KG1 (cell line): ENCODE measurements at places on chromosomes 11 and 22.

DNA sequence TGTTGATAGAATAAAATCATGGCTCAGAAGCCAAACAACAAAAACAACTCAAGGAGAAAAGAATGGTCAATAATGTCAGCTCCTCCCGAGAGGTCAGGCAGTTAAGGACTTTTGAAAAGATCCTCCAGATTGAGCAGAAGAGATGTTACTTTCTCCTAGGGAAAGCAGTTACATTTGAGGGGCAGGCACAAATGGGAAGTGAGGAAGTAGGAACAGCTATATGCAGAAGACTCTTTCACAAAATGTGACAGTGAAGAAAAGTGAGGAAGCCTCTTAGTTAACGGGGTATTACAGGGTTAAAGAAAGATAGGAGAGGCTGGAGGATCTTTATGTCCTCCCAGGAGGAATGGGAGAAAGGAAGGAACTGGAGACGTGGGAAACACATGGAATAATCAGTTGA, 3.4 kb downstream of the DCHS1 start:
- DNase-seq = no peak

- DNase-seq = peak; percentile 69
Measured at GRCh38 chr11:122853971-122854446, 15.7 kb downstream of the CRTAM start.

GRCh38 chr11:109729761-109730160, 307.8 kb downstream of the C11orf87 start:
- no peak for DNase-seq

GRCh38 chr11:931385-931784, 5.7 kb downstream of the AP2A2 start:
- DNase-seq = no peak

DNA sequence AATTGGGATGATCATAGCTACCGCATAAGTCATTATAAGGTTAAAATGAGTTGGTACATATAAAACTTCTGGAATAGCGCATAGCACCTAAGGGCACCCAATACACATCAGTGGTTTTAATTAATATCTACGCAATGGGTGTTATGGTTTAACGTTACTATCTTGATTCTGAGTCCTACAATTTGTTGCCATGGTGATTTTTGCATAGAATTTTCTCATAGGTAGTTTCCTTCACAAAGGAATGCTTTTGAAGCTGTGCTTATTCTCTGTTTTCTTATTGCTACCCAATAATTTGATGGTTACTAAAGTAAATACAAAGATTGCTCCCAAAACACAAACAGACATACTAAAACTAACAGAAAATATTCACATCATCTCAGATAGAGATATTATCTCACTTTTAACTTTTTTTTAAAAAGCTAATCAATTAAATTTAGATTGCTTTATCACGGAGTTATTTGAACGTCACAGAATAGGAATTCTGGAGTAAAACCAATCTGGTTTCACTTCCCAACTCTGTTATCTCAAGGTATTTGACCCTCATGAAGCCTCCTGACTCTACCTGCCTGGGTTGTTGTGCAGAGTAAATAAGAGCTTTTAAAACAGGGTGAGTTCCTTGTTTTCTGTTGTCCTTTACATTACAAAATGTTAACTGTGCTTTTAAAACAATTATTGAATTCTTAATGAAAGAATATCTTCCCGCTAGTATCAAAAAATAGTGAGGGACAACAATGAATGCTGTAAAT, 635.5 kb upstream of the CCDC90B start:
- DNase-seq = no peak

DNA sequence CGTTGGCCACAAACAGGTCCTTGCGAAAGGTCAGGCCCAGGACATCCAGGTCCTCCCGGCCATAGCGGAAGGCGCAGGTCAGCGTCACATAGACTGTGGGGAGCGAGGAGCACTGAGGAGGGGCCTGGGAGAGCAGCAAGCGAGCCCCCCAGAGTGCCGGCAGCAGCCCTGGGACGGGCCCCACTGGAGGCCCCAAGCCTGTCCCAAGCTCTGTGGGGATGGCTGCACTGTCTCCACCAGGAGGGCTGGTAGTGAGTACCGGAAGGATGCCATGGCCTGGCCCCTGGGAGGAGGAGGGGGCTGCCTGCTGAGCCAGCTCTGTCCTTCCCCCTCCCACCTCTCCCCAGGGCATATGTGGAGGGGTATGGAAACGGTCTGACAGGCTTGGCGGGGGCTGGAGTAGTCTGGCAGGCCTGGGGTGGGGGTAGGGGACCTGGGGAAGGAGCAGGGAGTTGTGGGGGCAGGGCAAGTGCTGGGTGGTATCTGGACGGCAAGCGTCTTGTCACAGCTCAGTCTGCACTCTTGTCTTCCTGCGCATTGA, 42.9 kb downstream of the TPBGL start:
- DNase-seq = no peak

- no peak for DNase-seq
Measured at GRCh38 chr11:70796648-70797227, 398.4 kb downstream of the CTTN start.

- peak; percentile 72 for DNase-seq
Measured at GRCh38 chr11:60193687-60194433, 11.0 kb upstream of the MS4A6A start.

DNA sequence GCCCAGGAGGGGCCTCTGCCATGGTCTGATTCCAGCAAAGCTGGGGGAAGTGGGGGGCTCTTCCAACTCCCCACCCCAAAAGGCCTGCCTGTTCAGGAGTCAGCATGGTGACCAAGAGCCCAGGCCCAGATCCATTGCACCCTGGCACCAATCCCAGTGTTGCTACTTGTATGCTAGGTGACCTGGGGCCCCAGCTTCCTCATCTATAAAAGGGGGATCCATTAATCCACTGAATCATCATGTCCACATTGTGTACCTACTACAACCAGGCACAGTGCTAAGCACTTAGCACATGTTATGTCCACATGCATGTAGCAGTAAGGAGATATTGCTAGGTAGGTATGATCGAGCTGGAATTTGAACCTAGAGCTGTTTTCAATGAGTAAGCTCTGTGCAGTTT, 2.0 kb downstream of the SYT12 start:
- peak; percentile 33 for DNase-seq

DNA sequence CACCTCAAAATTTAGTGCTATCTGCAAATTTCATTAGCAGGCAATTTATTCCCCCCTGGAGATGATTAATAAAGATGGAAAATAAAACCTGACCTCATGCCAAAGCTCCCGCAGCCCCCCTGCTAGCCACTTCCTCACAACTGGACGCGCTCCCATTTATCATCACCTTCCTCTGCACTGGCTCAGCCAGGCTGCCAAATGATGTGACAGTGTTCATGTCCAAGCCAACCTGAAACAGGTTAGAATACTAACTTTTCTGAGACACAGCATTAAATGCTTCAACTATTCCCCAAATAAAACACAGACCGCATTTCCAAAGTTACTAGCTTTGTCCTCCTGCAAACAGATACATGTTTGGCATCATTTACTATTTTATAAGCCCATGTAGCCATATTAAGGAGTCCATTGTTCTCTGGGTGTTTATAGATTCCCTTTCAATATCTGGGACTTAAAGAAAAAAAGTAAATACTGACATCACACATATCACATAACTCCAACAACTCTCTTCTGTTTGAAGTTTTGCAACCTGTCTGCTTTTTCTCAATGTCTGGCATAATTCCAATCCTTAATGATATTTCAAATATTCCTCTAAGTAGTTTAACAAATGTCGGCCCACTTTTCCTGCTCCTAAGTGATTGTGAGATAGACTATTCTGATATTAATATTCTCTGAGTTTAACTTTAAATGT, 829.7 kb upstream of the FAT3 start:
- no peak for DNase-seq

GRCh38 chr22:19559956-19560355, 35.7 kb upstream of the CLDN5 start:
- DNase-seq = no peak

GRCh38 chr11:10930972-10931760, 73.3 kb upstream of the ZBED5 start:
- no peak for DNase-seq

- DNase-seq = no peak
Measured at GRCh38 chr11:1508986-1509385, 22.4 kb upstream of the MOB2 start.

GRCh38 chr11:13229711-13230318, 47.8 kb upstream of the BMAL1 start:
- DNase-seq = no peak

- no peak for DNase-seq
Measured at GRCh38 chr22:42635531-42635930, 4.9 kb downstream of the ATP5MGL start.

GRCh38 chr11:79040348-79040747, 400.5 kb downstream of the TENM4 start:
- DNase-seq = no peak

DNA sequence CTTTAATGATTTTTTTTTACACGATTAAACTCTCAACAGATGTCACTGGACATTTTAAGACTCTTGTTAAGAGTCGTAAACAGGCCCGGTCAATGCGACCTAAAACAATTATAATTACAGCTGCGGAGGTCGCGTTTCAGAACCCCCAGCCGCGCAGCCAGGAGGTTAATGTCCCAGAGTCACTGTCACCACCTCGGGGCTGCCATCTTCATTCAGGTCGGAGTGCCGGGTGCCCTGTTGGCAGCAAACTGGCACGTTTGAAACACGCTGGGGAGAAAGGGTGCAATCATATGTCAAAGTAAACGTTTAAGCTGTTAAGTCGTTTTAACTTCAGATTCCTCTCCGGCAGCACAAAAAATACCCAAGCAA, 711 bp upstream of the PHF21B start:
- no peak for DNase-seq

GRCh38 chr11:69156235-69156639, 502 bp downstream of the SMIM38 start:
- no peak for DNase-seq

- no peak for DNase-seq
Measured at GRCh38 chr11:67054836-67055523, 1.7 kb upstream of the RHOD start.

GRCh38 chr11:70116386-70117065, 38.4 kb downstream of the ANO1 start:
- DNase-seq = no peak

DNA sequence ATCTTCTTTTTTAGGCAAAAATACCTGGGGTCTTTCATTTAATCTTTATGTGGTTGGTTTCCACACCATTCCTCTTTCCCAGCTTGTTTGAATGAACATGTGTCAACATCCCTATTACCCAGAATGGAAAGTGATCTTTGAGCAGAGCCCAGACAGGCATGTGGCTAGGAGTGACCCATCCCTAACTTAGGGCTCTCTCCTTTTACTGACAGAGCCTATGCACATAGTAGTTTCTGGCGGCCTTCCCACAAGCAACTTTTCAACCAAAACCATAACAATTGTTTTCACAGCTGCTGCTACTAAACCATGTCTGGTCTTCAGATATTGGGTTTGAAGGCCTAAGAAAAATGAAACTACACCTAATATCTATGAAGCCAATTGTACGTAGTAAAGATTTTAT, 107.5 kb downstream of the TENM4 start:
- DNase-seq = no peak

DNA sequence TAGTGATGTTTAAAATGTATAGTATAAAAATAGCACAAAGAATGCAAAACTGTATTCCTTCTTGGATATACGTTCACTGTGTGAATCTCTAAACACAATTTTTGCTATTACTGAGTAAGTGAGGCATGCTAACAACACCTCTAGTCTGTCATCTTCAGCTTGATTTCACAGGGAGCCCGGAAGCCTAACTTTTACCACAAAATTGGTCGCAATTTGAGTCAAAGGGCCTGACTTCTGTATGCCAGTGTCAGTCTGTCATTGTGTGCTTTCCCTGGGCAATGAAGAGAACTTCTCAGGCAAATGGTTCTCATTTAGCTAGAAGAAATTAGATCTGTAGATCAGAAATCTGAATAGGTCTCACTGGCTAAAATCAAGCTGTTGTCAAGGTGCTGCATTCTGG, 1059.5 kb downstream of the FAM181B start:
- no peak for DNase-seq

GRCh38 chr22:37183432-37184379, 4.3 kb downstream of the C1QTNF6 start:
- DNase-seq = no peak

GRCh38 chr11:120057595-120058581, 80.0 kb downstream of the TRIM29 start:
- no peak for DNase-seq

- DNase-seq = no peak
Measured at GRCh38 chr11:120203626-120204025, 7.2 kb upstream of the OAF start.

DNA sequence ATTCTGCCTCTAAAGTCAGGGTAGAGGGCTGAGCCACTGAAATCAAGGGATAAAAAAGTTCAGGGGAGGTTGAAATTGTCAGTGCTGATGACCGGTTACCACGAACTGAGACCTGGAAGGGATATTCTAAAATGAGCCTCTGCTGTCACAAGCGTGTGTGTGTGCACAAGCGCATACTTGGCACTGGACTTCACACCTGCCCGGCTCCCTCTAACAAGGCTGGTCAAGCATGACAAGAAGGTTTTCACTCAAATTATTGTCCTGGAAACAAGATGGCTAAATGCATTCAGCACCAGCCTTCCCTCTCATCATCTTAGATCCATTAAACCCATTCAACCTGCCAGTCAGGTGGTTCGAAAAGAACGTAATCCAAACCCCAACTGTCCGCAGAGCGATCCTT, 54.8 kb upstream of the CECR2 start:
- DNase-seq = no peak

GRCh38 chr11:117691516-117691915, 105.5 kb downstream of the DSCAML1 start:
- DNase-seq = no peak

GRCh38 chr11:78109081-78110015, 29.7 kb upstream of the NDUFC2 start:
- DNase-seq = no peak

- DNase-seq = no peak
Measured at GRCh38 chr11:68756171-68756766, 4.9 kb upstream of the TESMIN start.

- no peak for DNase-seq
Measured at GRCh38 chr11:76739798-76740197, 43.4 kb upstream of the TSKU start.

DNA sequence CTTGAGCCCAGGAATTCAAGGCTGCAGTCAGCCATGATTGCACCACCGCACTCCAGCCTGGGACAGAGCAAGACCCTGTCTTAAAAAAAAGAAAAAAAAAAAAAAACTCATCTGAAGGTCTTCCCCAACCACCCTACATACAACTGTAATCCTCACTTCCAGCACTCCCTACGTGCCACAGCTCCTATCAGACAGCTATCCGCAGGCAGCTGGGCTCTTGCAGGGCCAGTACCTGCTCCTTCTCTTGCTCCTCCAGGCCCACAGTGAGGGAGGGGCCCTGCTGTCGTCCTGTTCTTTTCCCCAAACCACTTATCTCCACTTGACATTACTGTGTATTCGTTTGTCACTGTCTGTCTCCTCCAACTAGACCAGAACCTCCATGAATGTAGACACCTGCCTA, 156.1 kb upstream of the NECTIN1 start:
- DNase-seq = no peak

DNA sequence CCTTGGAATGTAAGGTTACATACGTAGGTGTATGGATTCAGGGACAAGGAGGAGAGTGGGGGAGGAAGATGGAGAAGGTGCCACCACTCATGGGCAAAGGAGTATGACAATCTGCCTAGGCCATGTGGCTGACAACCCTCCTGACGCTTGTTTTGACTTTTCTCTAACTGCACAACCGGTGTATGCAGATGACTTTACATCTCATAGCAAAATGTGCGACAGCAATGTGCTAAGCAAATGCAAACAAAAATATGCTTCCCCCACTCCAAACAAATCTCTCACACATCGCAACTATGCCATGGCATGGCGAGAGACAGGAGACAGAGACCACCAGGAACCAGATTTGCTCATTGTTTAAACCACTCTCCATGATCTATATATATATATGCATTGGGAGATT, 191.8 kb downstream of the BLID start:
- DNase-seq = no peak
